ENCODE measurements at places on chromosomes 1 and 21.

DNA sequence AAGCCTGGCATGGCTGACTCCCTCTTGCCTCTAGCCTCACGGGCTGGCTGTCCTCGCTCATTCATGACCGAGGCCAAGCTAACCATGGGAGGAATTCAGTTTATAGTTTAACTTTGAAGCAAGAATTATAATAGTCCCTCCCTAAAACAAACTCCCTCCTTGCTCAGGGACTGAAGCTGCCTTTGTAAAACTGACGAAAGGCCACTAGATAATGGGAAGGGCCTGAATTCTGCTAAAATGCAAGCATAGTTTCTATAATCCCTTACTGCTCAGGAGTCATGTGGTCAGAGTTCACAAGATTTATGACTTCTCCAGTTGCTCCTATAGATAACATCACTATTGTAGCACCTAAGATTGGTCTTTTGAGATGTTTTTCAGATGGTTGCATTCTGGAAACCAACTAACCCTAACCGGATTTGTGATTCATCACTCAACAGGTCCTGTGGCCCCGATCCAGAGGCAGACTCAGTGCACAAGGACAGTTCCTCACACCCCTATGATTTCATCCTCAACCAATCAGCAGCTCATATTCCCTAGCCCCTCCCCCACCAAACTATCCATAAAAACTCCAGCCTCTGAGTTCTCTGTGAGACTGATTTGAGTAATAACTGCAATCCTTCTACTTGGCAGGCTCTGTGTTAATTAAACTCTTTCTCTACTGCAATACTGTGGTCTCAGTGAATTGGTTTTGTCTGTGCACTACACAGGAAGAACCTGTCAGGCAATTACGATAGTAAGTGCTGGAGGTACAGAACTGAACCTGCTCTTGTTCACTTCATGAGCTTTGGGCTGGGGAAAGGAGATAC, 26.4 kb downstream of the HHIPL2 start:
- peak; percentile 84 for DNase-seq

GRCh38 chr21:16837721-16838120, 675.1 kb upstream of the CXADR start:
- no peak for DNase-seq

DNA sequence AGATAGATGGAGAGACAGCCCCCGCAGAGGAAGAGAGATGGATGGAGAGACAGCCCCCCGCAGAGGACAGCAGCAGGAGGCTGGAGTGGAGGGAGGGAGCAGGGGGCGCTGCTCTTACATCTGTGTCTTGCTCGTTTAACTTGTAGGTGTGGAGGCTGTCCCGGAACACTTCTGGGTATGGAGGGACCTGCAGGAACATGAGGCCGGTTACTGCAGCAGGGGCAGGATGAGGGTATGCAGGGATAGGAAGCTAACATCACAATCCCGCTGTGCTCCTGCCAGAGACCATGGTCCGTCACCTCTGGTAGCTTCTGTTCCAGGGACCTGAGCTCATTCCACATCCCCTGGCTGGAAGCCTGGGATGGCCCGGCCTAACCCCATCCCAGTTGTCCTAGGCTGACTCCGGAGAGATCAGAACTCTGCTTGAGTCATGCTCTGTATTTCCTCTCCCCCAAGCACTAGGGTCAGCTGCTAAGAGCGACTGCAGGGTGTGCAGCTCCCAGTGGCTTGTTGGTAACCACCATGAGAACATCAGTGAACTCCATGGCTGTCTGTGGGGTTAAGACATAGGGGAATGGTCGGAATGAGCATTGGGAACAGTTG, 36.7 kb upstream of the GOLT1A start:
- DNase-seq: no peak

- no peak for DNase-seq
These were observed 31.7 kb downstream of the RASSF5 start for GRCh38 chr1:206538901-206539640.

DNA sequence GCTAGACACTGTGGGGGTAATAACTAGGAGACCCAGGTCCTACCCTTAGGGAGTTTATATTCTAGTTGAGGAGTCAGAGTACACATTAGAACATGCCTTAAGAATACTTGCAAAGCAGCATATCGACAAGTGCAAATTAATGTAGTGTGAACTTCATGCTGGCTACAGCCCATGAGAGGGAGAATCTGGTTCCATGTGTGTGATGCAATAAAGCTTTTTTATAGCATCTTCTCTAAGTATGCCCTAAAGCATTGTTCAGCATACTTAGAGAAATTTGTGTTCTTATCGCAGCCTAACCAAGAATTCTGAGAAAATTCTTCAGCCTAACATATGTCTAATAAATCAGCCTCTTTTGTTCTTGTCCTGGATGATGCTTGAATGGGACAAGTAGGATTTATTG, 95.5 kb downstream of the SDCCAG8 start:
- DNase-seq: no peak

GRCh38 chr1:33820804-33821203, 43.1 kb upstream of the HMGB4 start:
- DNase-seq: no peak

GRCh38 chr1:173715538-173715844, 710 bp downstream of the KLHL20 start:
- no peak for DNase-seq

- DNase-seq: no peak
These were observed 24.8 kb downstream of the TM2D1 start for GRCh38 chr1:61699911-61700851.

- DNase-seq: no peak
These were observed 9.0 kb upstream of the EPS8L3 start for GRCh38 chr1:109772658-109773202.

DNA sequence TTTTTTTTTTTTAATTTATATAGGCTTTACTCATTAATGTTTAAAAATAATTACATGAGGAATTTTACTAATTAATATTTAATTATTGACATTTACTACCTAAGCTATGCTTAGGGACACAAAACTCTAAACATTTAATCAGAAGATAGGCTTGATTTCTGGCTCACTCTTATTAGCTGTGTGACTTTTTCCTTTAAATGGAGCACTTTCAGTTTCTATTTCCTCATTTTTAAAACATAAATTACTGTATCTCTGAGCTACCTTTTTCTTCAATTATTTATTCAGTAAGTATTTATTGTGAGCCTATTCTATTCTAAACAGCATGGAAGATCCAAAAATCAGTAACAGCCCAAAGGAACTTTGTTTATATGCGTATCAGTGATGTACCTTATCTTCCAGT, 40.5 kb downstream of the MAP3K7CL start:
- no peak for DNase-seq

DNA sequence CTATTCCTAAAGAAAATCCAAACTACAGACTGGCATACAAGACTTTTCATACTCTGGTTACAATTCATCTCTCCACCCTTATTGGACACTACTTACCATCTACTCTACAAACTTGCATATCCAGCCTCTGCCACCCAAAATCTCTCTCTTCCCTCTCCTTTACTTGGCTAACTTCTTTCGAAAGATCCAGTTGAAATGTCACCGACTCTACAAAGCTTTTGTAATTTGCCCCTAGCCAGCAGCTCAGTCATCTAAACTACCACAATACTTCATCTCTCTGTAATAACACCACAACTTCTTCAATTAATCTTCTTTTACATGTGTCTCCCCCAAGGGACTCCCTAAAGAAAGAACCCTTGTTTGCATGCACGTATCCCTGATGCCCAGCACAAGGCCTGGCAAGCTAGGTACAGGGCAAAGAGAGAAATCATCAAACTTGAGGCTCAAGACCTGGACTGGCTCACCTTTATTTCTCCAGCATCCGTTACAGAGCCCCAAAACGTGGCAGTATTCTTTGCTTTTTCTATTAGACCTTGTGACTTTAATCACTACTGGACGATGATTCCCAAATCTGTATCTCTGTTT, 2.7 kb downstream of the ZBTB21 start:
- no peak for DNase-seq

DNA sequence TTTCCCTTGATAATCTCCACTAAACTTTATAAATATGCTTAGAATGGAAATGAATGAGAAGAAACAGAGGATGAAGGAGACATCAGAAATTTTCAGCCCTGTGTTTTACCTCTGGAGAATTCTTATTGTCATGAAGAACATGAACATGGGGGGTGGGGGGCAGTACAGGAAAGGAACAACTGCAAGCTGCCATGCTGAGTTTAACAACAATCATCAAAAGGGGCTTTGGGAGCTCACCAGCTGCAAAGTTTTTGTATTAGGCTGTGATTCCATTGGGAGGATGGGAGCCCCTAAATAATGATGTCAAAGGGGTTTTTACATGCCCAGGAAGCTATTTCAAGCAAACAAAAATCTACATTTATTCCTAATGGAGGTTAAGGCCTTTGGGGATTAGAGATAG, 103.3 kb downstream of the AKT3 start:
- DNase-seq: no peak

DNA sequence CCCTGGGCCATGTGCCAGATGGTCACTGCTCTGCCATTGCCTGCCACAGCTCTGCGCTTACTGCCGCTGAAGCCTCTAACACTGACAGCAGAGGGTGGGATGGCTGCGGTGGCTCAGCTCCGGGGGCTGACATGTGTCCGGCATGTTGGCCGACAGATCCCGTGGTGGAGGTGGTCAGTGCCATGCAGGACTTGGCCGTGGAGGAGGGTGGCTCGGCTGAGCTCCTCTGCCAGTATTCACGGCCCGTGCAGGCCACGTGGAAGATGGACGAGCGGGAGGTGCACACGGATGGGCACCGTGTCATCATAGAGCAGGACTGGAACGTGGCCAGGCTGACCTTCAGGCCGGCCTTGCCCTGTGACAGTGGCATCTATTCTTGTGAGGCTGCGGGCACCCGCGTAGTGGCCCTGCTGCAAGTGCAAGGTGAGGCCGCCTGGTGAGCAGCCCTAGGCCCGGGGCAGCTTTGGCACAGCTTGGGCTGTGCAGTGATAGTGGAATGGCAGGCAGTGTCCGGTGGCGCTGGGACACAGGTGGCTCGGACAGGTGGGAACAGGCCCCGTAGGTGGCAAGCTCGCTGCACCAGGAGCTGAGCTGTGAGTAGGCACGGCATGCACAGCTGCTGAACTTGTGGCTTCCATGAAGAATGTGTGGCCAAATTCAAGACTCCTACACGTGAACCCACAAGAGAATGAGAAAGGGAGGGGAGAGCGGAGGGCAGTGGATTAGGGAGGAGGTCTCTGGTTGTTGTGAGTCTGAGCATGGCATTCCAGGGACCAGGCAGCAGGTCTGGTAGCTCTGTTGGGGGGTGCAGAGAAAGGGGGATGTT, 91.8 kb downstream of the TRIM11 start:
- DNase-seq: no peak

DNA sequence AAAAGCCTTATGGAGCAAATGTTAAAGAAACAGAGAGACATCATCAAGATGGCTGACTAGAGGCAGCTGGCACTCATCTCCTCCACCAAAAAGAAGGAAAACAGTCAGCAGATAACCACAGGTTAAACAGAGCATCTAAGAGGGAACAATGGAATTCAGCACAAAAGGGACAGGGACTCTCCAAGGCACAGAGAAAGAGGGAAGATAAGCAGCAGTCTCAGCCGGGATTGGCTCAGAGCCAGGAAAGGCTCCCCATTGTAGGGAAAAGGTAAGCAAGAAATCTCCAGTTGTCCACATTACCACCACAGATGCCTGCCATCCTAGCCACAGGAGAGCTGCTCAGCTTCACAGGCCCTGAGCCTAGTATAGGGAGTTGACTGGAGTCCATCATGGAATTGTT, 605.5 kb downstream of the SMYD3 start:
- DNase-seq: no peak

DNA sequence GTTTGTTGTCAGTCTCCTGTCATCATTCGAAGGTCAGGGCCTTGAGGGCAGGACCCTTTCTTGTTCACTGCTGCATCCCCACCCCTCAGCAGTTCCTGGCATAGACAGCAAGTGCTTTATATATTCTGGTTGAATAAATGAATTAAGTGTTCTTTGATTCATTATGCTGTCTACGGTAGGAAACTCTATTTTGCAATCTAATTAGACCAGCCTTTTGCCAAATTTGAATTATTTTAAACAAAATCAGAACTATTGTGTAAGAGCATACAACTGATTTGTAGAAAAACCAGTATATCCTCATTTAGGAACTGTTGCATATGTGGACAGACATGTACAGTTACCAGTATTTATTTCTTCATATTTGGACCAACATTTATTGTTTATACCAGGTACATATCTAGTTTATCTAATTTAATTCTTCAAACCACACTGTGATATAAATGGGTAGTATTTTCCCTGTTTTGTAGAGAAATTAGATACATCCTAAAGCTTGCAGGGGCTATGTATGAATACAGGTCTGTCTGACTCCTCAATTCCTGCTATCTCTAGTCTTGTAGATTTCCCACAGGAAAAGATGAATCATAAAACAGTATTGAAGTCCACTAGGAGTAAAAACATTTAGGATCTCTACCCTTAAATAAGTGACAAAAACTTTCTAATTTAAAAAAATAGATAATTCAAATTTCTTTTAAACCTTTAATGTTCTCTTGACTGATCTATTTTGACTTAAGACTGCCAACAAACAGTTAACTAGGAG, 10.4 kb downstream of the MGST3 start:
- DNase-seq: no peak

DNA sequence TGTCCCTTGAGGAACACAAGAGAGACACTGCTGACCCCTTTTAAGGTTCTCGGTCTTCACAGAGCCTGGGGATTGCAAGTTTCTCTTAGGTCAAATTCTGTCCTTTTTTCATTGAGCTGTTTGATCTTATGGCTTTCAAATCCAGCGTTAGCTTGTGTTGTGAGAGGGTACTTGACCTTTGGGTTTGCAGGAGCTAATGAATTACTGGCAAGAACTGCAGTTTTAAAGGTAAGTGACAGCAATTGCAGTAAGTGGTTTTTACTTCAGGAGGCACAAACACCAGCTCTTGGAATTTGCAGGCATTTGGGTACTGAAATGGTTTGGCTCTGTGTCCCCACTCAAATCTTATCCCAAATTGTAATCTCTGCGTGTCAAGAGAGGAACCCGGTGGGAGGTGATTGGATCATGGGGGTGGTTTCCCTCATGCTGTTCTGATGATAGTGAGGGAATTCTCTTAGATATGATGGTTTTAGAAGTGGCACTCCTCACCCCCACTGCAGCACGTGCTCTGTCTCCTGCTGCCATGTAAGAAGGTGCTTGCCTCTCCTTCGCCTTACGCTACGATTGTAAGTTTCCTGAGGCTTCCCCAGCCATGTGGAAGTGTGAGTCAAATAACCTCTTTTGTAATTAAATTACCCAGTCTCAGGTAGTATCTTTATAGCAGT, 134.5 kb upstream of the LYPLAL1 start:
- no peak for DNase-seq

Data from epithelial cell of prostate (primary cell).